ENCODE measurements at places on chromosomes 4 and X.

DNA sequence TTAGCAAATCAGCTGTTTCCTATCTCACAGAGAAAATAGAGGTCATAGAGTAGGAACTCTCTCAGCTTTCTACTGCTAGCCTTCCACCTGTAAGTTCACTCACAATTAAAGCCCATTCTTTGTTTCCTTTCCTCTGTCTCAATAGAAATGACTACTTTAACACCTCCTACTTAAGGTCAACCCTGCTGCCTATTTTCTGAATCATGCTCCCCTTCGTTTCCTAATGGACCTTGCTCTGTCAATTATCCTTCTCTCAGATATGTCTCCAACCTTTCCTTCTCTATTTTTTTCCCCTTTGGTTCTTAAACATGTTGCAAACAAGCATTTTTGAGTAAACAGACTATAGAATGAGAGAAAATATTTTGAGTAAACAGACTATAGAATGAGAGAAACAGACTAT lies 5.1 kb upstream of the PAQR3 start:
- no peak for DNase-seq

DNA sequence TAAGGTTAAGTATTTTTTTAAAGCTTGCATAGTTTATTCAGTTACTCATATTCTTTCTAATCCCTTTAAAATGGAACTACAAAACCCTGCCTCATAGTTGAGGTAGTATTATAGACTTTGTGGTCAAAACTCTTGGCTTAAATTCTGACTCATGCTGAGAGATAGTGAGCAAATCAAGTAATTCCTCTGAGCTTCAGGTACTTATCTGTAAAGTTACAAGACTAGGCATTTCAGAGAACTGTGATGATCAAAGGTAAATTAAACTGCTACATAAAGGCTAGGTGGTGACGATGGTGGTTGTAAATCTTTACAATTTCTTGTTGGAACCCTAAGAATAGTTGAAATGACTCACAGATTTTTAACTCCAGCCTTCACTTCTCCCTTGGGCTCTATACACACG lies 3.2 kb upstream of the CLOCK start:
- no peak for DNase-seq

DNA sequence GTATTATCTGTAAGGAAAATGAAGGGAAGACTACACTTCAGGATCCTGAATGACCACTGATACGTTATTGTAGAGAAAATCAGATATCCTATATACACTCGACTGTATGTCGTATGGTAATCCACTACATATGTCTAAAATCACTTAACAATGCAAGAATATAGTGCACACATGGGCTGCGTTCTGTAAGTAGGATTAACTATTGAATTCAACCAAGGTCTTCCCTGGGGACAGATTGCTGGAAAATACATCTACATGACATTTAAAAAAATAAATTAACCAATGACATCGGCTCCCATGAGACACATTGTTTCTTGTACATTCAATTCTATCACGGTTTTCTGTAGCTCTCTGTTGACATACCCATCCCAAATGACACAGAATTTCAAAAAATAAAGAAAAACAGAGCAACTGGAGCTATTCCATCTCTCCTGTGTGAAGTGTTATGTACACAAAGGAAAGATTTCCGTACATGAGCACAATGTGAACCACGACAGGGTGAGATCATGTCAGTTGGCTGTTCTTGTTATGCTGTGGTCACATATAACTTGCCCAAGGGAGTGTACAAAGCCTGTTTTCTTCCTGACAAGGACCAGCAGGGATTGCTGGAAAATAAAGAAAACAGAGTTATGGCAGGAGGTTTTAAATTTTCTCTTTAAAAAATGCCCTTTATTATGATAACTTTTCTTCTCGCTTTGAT lies 6.1 kb downstream of the ENOX2 start:
- DNase-seq: no peak

- no peak for DNase-seq
Measured at GRCh38 chrX:23820235-23820782, 37.3 kb downstream of the SAT1 start.

DNA sequence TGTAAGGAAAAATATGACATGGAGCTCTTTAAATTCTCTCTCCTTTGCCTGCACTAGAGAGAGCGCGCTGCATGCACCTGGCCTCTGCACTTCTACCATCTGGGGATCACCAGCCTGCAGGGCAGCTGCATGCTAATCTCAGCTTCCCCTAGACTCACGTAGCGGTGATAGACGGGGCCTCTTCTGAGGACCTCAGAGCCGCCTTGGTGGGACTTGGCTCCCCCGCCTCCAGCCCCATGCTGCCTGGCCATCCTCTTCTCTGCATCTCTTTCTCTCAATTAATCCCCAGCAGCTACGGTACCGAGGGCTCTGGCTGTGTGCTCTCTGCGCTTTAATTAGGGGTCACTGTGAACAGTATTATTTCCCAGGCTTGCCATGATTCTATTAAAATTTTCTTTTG lies 52.8 kb upstream of the PSAPL1 start:
- no peak for DNase-seq

GRCh38 chr4:152738827-152739226 lies 40.7 kb downstream of the TIGD4 start:
- no peak for DNase-seq

- DNase-seq: peak; percentile 2
Measured at GRCh38 chrX:111447298-111447697, 35.3 kb upstream of the DCX start.

DNA sequence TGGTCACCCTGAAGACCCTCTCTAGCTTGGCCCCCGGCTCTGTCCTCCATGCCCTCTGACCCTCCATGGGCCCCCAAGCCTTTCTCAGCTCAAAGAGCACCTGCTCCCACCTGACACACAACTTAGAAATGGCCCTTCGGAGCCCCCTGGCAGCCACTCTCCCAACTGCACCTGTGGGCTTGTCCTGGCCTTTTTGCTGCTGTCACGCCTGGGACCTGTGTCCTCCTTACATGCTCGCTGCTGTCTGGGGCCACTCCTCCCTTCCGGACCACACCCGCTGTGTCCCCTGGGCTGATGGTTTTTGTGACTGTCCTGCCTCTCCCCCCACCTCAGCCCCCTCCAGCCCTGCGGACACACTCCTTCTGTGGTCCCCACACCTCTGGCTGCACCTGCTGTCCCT lies 106.2 kb upstream of the AFAP1 start:
- no peak for DNase-seq

DNA sequence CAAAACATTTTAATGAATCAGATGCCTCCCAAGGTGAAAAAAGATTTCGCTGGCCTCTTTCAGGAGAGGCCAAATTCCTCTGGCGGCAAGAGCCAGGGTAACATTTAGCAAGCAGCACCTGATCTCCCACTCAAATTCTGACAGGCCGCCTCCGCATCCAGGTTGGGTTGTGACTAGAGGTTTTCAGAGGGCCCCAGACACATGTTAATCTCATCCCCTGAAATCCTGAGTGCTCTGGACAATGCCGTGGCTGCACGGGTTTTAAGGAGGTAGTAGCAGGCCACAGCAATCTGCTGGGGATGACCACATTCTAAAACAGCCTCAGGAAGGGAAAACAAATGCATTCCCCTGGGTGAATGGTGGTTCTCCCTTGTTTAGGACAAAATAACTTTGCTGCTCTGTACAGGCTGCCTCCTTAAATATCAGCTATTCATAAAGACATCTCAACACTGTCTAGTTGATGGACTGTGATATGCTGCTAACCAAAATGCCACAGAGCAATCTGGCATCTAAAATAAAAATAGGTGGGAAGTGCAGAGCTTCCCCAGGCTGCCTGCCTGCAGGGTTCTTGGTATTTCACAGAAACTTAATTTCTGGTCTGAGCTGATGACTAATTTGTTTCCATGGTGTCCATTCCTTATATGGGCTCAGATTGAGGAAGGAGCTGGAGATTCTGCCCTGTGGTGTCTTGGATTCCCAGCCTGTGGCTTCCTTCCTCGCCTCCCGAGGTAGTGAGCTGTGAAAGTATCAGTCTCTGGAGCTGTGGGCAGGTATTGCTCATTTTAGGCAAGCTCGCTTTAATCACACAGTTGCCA lies 202.0 kb downstream of the DCLK2 start:
- no peak for DNase-seq

DNA sequence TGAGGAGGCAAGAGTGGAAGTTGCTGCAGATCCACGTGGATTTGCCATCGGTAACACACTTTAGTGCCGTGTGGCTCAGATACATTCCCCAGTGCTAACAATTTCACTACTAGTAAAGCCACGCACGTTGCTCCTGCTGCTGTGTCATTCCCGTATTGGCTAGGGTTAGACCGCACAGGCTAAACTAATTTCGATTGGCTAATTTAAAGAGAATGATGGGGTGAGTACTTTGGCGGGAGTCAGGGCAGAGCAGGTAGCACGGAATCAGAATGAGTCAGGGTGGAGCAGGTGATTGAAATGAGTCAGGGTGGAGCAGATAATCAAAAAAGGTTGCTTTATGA lies 1337.5 kb downstream of the FSTL5 start:
- DNase-seq: no peak

DNA sequence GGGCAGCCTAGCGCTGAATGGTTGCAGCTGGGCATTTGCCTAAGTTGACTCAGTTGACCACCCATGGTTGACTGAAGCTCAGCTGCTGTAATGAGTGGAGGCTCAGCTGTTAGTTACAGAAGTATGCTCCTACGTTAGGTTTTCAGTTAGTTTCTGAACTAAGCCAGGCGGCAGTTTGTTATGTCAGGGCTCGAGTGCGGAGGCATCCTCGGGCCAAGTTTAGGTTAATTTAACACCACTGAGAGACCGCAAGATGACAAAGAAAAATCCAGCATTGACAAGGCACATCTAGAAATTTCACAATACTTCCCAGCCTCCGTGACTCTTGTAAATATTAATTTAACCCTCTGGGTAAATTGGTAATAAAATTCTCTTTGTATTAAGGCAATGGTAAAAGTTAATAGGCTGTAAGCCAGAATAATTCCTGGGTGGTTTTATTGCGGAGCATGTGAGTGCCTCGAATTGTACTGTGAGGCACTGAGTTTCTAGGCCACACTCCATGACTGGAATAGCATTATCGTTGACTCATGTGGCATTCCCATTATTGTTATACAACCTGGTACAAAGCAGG lies 33.1 kb upstream of the CDKN2AIP start:
- no peak for DNase-seq

DNA sequence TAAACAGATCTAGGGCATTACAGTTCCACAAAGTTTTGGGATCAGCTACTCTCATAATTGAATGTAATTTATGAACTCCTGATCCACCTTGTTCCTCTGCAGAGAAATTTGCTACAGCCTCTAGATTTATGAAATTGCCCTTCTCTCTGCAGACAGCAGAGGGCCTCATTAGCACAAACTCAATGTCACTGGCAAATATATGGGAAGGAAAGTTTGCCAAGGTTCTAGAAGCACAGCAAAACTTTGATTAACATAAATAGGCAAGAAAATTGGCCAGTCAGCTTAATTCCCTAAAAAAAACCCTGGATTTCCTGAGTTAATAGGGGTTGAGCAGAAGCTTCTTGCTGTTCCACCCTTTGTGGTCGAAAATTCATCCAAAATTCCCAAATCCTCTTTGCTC lies 31.5 kb downstream of the PRPS1 start:
- peak; percentile 9 for DNase-seq

GRCh38 chr4:106039796-106040195 lies 144.5 kb downstream of the NPNT start:
- no peak for DNase-seq

DNA sequence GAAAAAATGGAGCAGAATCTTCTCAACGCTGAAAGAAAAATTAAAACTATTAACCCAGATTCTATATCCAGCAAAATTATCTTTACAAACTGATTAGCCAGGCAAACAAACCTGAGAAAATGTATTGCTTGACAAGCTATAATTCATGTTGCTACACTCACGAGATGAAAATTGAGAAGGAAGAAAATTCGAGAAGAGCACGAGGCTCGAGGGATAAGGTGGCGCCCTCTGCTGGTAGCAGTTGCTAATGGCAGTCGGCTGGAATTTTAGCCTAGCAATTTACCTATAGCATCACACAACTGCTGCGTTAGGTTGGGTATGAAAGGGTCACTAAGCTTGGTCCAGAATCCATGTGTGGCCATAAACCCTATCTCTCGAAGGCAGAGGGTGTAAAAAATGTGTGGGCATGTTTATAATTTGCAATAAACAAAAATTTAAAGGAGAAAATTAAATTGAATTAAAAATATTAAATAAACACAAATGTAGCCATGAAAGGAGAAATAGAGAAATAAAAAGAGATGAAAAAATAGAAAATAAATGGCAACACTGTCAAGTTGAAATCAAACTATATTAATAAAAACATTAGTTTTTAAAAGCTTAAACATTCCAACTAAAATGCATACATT lies 126.6 kb downstream of the PPP4R3C start:
- DNase-seq: peak; percentile 2

- DNase-seq: no peak
Measured at GRCh38 chr4:29581457-29581856, 1138.7 kb upstream of the PCDH7 start.

DNA sequence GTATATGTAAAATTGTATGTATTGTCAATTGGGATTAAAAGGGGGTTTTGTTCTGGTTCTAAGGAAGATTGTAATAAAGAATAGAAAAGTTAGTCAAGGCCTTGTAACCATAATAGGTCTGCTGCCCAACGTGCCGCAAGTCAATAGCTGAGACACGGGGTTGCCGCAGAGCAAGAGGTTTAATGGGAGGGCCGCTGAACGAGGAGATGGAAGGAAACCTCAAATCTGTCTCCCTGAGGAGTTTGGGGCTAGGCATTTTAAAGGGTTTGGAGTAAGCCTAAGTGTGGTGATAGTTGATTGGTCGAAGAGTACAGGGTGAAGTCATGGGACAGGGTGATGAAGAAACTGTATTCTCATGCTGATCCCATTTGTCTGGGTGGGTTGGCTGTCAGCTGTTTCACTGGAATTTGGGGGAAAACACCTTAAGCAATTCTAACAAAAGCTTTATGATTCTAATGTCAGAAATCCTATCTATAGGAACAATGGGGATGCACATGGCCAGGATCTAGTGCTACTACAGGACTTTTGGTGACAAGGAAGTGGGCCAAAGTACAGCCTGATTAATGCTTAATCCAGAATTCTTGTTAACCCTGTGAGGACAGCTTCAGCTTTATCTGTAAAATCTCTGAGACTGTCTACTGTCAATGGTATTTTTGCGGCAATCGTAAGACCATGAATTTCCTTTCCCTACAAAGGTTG lies 86.9 kb downstream of the RELL1 start:
- DNase-seq: peak; percentile 64

DNA sequence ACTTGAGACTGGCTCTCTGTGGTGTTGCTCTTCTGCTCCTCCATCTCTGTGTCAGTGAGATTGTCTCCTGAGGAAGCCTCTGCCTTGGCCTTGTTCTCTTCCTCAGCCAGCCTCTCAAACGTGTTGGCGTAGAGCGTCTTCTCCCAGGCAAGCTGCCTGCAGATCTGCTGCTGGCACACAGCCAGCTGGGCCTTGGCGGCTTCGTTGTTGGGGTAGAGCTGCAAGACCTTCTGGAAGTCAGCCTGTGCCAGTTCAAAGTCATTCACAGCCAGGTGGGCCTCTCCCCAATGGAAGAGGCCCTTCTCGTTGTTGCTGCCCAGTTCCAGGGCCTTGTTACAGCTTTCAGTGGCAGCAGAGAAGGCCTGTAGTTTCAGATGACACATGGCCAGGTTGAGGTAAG lies 159.1 kb downstream of the NDST3 start:
- DNase-seq: no peak

DNA sequence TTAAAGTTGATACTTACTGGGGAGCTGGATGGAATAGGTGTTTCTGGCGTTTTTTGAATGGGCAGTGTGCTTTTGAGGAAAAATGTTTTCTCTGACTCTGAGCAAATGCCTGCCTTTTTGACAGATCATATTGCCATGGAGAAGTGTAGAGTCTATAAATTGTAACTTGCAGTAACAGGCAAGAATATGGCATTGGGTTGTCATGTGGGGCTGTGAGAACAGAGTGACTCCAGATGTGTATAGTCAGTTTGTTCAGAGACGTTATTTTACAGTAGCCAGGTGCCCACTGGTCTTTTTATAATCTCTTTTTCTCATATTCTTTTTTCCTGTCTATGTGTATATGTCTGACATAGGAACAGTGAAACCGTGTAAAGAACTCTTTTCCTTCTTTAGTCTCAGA lies 40.8 kb downstream of the RAPGEF2 start:
- no peak for DNase-seq
